ENCODE measurements at places on chromosomes 7 and 10.

- no peak for DNase-seq
Measured at GRCh38 chr10:70820976-70821750, 5.4 kb downstream of the SGPL1 start.

DNA sequence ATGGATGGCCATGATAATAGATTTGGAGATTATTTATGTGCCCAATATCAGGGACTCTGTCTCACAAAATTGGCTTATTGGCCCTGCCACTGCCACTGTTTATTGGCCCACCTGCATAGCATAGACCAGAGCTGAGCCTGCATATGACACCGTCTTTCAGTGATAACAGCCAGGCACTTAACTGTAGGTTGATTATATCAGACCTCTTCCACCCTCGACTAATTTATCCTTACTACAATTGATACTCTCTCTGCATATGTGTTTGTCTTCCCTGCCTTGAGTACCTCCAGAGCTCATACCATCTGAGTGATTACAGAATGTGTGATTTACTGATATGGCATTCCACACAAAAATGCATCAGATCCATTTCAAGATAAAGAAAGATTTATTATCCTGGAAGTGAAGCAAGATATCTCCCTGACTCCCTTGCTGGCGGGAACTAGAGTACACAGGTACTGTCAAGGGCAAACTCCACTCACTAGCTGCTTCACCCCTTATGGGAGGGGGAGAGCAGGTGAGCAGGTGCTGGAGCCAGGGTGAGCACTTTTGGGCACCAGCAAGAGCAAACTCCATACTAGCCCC is 13.1 kb upstream of the SAMD9L start:
- no peak for DNase-seq

GRCh38 chr7:41096917-41097316 is 606.0 kb downstream of the INHBA start:
- DNase-seq, result no peak

DNA sequence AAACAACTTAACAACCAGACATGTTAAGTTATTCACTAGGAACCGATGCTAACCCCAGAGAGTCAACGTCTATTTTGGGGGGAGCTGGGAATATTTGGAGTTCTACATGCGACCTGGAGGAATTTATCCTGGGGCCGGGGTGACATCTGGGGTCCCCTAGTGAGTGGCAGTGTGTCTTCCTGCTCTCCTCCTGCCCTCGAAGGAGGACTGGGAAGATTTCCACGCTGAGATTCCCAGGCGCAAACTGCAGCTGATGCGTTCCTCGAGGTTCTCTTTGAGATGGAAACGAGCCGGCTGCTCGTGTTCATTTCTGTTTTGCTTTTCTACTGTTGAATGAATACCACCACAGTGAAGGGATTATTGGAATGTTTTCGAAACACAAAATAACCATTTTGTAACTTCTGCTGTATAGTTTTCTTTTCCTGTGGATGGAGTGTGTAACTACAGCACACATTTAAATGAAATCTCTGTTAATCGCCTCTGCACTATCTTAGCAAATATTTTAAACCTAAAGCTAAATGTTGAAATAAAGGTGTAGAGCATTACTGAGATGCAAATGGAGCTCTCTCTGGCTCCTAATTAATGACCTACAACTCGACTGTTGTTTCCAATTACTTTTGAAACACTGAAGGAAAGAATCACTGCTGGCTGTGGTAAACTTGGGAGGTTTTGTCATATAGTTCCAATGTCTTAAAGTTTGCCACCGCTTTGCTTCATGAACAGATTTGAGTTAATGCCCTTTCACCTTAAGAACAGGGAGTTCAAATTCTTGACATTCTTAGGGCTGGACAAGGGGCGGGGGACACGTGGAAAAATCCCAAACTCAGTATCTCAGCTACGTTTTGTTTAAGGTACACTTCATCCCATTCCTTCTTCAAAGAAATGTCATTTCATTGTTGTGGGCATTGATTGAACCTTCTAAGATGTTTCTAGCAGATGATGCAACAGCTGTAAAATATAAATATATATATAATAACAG is 21.1 kb downstream of the GATA3 start:
- no peak for DNase-seq

DNA sequence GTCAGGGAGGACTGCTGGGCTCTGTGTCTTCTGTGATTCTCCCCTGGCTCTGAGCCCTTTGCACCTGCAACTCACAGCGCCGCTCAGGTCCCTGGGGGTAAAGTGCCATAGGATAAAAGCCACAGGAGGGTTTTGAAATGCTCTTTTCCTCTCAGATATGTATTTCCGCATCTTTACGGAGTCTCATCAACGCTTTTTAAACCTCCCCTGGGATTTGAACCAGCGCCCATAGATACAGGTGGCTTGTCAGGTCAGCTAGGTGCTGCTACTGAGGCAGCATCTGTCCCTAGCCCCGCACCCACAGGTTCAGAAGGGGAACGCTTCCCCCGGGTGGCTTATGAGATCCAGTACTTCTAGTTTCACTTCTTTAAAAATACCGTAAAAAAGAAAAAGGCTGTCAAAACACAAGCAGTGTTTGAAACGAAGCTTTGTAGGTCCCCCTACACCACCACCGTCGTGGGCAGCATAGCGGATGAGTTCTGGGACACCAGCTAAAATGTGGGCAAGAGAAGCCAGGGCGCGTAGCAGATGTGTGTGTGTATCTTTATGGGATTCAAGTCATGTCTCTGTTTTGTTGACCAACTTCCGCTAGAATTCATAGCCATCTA is 173.5 kb downstream of the CUX1 start:
- no peak for DNase-seq

DNA sequence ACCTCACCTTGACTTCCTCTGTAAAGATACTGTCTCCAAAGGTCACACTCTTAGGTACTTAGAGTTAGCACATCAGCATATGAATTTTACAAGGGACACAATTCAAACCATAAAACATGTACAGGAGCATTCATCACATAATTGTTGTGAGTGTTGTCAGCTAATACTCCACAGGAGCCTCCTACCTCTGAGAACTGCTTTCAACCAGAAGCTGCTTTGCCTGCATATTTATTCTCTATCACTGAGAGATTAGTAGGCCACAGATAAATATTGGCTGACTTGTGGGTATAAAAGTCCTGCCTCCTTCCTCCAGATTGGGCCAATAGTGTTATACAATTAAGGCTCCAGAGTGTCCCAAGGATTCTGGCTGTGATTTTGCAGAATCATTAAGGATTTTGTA is 1207.0 kb downstream of the XPNPEP1 start:
- no peak for DNase-seq

DNA sequence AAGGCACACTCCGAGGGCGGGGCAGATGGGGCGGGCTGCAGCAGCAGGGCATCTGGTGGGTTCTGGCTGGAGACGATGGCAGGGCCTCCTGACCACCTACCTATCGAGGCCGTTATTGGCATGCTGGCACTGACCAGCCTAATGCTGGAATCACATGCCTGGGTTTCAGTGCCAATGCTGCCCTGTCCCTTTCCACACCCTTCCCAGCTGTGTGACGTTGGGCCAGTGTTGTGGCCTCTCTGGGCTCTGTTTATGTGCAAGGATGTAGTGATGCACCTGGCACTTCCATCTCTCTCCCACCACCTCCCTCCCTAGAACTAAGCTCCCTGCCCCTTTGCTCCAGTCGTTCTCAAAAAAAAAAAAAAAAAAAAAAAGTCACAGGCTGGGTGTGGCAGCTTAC is 132.9 kb downstream of the ZMIZ1 start:
- no peak for DNase-seq

DNA sequence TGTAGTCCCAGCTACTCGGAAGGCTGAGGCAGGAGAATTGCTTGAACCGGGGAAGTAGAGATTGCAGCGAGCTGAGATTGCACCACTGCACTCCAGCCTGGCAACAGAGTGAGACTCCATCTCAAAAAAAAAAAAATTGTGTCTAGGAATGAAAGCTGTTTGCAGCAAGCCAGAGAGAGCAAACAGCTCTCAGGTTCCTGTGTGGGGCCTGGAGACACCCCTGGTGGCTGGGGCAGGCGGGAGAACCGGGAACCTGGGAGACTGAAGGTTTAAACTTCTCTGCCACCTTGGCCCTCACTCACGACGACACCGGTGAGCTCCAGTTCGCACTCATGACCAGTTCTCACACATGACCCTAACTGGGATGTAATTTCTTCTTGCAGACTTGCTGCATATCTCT is 13.2 kb upstream of the UNCX start:
- no peak for DNase-seq

DNA sequence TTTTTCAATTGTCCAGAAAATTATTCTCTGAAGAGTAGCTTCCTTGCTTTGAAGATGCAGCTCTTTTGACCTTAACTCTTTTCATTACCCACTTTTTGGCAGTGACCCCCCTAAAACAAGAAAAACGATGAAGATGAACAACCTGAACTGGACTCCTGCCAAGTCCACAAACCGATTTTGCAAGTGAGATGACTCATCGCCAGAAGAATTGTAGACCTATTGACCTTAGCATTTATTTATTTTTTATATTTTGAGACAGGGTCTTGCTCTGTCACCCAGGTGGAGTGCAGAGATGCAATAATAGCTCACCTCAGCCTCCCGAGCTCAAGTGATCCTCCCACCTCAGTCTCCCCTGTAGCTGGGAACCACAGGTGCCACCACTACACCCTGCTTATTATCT is 859.2 kb downstream of the GATA3 start:
- DNase-seq, result no peak

DNA sequence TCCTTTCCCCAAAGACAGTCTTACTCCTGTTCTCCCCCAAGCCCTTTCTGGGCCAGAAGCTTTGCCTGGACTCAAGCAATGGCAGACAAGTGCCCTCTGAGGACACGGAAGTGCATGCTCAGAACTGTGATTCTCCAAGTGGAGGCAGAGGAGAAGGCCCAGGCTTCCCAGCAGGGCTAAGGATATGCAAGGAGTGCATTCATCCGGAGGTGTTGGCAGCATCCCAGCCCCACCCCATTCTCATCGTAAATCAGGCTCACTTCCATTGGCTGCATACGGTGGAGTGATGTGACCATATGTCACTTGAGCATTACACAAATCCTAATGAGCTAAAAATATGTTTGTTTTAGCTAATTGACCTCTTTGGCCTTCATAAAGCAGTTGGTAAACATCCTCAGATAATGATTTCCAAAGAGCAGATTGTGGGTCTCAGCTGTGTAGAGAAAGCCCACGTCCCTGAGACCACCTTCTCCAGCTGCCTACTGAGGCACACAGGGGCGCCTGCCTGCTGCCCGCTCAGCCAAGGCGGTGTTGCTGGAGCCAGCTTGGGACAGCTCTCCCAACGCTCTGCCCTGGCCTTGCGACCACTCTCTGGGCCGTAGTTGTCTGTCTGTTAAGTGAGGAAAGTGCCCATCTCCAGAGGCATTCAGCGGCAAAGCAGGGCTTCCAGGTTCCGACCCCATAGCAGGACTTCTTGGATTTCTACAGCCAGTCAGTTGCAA is 1.4 kb upstream of the RBP3 start:
- DNase-seq, result no peak

GRCh38 chr7:80636709-80637108 is 1.7 kb upstream of the CD36 start:
- DNase-seq, result no peak

DNA sequence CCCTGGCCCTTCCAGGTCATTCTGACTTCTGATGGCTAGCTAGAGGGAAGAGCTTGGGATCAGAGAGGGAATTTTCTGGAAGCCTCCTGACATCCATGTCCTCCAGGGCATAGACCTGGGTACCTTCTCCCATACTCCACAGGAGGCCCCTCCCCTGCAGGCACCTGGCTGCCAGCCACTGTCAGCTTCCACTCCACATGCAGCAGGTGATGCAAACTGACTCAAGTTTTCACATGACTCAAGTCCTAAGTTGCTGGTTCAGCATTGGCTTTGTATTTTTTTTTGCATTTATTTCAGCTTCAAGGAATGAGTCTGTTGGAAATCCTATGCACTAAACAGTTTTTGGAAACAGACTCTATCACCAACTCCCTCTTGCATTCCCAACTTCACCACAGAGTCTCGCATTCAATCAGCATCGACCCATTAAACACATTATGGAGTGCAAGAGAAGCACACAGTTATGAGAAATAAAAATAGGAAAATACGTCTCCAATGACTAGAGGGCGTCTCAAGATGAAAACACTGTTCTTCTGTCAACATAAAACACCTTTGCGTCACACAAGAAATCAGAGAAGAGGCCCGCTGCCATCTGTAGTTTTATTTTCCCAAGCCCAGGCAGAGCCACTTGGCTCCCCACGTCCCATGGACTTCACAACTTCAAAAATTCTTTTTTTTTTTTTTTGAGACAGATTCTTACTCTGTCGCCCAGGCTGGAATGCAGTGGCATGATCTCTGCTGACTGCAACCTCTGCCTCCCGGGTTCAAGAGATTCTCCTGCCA is 362.6 kb upstream of the MGMT start:
- DNase-seq, result no peak

DNA sequence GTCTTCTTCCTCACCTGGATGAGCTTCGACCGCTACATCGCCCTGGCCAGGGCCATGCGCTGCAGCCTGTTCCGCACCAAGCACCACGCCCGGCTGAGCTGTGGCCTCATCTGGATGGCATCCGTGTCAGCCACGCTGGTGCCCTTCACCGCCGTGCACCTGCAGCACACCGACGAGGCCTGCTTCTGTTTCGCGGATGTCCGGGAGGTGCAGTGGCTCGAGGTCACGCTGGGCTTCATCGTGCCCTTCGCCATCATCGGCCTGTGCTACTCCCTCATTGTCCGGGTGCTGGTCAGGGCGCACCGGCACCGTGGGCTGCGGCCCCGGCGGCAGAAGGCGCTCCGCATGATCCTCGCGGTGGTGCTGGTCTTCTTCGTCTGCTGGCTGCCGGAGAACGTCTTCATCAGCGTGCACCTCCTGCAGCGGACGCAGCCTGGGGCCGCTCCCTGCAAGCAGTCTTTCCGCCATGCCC is 4.3 kb downstream of the GPER1 start:
- no peak for DNase-seq

- no peak for DNase-seq
Measured at GRCh38 chr10:126511917-126512479, 123.7 kb upstream of the ADAM12 start.

DNA sequence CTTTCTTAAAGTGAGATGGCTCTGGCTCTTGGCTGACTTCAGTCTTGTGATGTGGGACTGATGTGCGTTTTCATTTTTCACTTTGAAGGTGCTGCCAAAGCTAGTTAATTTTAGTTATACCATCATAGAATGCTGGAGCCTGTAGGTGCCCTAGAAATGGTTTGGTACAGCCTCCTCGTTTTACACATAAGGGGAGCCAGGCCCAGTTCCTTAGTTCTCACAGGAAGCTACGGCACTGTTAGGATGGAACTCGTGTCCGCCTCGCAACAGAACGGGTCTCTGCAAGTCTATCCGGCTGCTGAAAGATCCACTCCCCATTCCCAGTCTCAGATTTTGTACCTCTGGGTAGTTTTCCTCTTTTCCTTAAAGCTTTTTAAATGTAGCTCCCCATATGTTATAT is 173.2 kb upstream of the PRPS1L1 start:
- no peak for DNase-seq

DNA sequence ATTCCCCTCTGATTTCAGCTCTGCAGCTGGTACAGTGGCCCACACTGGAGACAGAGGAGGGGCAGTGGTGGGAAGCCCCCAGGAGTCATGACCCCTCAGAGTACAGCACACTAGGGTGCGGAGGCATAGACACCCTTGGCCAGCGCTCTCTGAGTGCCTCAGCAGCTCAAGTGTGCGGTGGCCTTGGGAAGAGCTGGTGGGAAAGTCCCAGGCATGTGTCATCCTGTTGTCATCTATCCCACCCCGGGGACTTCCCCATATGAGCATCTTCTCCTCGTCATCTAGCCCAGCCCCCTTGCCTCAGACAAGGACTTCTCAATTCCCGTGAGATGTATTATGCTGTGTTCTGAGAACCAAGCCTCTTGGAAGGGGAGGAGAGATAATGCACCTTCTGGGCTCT is 15.6 kb upstream of the PPIF start:
- DNase-seq, result peak; percentile 71

All from stimulated activated CD4-positive, alpha-beta T cell treated with anti-CD3 and anti-CD28 coated beads, Interleukin-4, amount 100 ng/mL, for 4 hours (primary cell).